ENCODE measurements at places on chromosomes 1 and 21.
A peak's percentile ranks its signal among the peaks of the same experiment; 100 is the strongest.

- DNase-seq = no peak
Measured at GRCh38 chr1:16967095-16967575, 13.3 kb downstream of the MFAP2 start.

GRCh38 chr1:175976865-175977642 is 230.0 kb downstream of the COP1 start:
- DNase-seq = peak; percentile 13

DNA sequence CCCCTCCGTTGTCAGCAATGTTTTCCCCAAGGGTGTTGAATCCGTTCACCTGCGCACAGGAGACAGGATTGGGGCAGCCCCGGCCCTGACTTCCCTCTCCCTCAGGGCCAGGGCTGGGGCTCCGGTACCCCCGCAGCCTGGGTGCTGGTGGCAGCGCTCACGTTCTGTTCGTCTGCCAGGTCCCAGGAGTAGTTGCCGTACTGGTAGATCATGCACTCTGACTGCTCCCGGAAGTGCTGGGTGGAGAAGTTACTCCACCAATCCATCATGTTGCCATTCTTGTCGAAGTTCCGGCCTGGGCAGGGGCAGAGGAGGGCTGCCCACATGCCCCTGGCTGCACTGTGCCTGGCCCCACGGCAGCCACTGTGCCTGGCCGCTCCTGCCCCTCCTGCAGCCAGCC is 6.1 kb downstream of the PRXL2B start:
- DNase-seq = no peak

- DNase-seq = no peak
Measured at GRCh38 chr1:37261129-37261528, 213.3 kb upstream of the ZC3H12A start.

DNA sequence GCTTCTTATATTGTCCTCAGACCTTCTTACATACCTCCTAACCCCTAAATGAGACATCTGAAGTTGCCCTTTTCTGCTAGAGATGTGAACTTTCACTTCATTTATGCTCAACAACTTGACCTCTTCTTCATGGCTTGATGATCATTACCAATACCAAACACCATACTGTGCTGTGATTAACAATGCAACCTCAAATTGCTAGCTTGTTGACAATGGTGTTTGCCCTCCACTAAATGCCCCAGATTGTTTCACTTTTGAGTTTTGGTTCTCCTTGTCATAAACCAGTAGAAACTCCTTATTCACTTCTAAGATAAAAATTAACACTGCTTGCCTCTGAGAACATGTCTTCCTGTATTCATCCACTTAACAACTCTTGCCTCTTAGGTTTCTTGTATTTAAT is 5.6 kb downstream of the JAK1 start:
- DNase-seq = no peak

DNA sequence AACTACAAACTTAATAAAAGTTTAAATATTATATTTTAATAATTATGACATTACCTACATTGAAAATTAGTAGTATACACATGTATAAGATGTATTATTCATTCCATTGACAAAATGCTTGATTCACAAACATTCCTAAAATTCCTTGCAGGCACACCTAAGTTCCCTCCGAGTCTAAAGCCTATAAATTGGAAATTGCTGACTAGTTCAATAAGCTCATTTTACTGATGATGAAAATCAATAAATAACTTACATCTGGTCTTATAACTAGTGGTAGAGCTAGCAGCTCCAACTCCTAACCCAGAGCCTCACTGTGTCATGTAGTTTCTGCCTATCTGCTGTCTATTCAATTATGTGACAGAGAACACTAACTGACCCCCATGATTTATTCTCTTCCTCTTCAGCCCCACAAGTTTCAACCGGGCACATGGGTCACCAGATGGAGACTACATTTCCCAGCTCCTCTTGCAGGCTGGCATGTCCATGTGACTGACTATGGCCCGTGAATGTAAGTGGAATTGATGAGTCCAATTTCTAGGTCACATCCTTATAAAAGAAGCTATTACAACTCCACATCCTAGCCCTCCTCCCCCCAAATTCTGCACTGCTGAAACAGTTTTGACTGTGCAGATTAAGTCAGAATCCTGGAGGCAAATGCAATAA is 29.6 kb upstream of the LRRC8D start:
- no peak for DNase-seq

DNA sequence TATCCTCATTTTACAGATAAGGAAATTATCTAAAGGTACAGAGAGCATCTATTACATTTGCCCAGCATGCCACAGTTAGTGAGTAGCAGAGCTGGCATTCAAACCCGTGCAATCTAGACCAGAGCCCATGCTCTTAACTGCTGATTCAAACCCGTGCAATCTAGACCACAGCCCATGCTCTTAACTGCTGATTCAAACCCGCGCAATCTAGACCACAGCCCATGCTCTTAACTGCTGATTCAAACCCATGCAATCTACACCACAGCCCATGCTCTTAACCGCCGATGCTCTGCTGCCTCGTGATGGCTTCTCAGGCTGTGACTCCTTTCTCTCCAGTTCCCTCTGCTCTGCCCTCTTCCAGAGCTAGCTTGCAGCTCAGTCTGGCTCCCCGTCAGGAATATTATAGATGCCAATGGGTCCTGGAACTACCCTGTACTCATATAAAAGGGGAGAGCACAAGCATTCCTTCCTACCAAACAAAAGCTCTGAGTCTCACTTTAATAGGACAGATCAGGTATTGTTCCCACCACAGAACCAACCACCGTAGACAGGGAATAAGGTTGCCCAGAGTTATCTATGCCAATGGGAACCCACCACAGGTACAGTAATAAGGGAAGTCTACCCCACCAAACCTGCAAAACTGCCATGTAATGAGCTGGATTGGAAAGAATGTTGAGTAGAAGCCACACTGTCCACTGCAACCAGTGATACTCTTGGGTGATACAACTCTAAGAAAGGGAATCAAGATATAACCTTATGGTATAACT is 78.4 kb downstream of the SMYD3 start:
- peak; percentile 100 for DNase-seq

- DNase-seq = no peak
Measured at GRCh38 chr1:61496501-61496900, 228.4 kb downstream of the TM2D1 start.

- peak; percentile 86 for DNase-seq
Measured at GRCh38 chr1:6026095-6026809, 19.4 kb upstream of the KCNAB2 start.

GRCh38 chr21:41360072-41360821 is 1.6 kb upstream of the MX2 start:
- DNase-seq = no peak

- no peak for DNase-seq
Measured at GRCh38 chr1:163439471-163439870, 117.7 kb downstream of the NUF2 start.

Measured in kidney tubule cell (primary cell).